ENCODE measurements at places on chromosomes 4 and X.

DNA sequence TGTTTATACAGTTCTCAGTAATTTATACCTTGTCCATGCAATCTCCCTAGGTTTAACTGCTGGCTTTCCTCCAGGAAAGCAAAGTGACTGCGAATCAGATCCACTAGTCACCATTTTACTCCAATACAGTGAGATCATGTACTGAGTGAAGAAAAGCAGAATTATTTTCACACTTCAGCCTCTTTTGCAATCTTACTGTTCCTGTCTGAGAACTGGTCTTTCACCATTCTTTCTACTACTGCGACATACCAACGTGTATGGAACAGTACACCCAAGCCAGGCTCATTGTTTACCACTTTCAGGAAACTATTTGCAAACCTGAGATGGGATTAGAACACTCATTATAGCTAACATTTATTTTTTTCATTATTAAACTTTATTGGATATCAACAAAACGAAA lies 8.0 kb upstream of the MSL3 start:
- no peak for DNase-seq

DNA sequence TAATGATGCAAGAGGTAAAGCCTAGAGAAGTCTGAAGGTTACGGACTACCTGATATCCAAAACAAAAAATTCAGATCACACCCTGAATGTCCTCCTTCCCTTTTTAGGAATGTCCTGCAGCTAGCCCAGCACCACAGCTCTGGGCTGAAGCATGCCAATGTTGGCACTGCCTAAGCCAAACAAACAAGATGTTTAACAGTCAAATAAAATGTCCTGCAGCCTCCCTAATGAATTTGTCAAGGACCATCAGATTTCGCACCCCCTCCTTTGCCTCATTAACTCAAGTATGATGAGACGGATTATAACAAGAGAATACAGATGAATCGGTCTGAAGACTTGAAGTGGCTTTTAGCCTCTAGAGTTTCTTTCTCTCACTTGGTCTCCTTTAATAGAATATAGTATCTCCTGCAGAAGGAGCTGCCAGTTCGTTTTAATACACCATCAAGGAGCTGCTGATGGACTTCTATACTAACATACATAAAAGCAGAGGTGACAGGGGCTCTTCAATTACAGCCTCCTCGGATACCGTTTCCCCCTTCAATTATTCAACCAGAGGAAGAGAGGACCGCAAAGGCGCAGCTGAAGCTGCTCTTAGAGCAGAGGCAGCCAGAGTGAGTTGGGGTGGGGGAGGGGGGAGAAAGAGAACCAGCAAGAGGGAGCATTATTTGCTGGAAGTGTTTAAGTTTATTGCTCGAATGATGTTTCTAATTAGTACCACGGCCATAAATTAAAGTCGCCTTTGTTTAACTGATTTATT lies 3.0 kb upstream of the MAB21L2 start:
- DNase-seq, result no peak

DNA sequence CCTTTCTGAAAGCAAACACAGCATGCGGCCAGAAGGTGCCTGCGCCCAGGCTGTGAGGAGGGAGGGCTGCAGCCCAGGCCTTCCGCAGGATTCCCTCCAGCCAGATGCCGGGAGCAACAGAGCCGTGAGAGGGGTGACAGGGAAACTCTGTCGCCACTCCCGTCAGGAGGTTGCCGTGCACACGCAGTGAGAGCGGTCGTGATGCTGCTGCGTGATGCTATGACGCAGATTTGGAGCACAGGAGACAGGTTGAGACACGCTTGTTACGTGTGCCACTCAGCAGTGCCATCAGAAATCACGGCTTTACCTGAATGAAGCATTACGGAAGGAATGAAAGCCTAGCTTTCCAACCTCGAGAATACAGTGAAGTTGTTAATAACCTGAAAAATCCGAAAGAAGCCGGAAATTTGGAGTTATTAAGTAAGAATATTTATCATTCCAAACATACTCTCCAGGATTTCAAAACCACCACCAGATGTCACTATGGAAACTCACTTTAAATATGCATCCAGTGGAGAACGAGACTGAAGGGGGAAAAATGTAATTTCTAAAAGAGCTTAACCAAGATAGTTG lies 54.4 kb downstream of the FAT1 start:
- peak; percentile 79 for DNase-seq

GRCh38 chr4:574346-575161 lies 1.5 kb downstream of the TMEM271 start:
- DNase-seq, result no peak

GRCh38 chrX:8731559-8732395 lies at the start of gene ANOS1:
TSS of gene ANOS1 (minus strand) at chrX:8732137. CDS start at chrX:8732036, 101 bp downstream.
- DNase-seq, result no peak

- DNase-seq, result no peak
Measured at GRCh38 chr4:117385526-117385925, 300.1 kb upstream of the TRAM1L1 start.

DNA sequence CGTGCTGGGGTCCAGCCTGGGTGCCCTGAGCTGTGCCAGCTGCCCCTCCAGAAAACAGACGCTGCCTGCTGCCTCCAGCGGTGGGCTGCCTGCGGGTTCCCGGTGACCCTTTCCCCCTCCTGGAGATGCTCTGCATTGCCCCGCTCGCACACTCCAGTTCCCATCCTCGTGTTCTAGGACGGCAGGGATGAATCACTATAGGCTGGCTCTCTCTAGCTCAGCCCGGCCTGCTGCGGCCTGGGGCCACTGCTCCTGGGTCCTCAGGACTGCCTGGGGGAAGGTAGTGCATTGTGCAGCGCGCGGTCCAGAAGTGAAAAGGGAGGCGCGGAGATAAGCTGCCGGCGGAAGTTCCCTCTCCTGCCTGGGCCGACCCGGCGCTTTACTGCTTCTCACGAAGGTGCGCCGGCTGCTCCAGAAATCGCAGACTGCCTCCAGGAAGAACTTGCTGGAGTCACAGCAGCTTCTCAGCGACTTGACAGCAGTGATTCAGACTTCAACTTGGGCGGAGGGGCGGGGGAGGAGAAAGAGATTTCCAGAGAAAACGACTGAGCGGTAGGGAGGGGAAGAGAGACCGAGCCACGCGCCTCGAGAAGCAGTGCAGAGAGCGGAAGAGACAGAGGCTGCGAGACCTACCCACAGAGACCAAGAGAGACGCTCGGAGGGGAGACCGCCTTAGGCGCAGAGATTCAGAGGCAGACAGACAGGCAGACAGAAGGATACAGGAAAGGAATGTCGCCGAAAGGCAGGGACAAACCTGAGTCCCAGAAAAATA lies 6.7 kb upstream of the MSX1 start:
- no peak for DNase-seq

GRCh38 chr4:53788621-53789020 lies 197.3 kb upstream of the LNX1 start:
- DNase-seq, result no peak

GRCh38 chrX:50776248-50776647 lies 37.7 kb downstream of the SHROOM4 start:
- DNase-seq, result no peak

GRCh38 chr4:7546152-7546808 lies 111.5 kb upstream of the PSAPL1 start:
- no peak for DNase-seq

- DNase-seq, result no peak
Measured at GRCh38 chr4:156537286-156537685, 434.3 kb downstream of the PDGFC start.

DNA sequence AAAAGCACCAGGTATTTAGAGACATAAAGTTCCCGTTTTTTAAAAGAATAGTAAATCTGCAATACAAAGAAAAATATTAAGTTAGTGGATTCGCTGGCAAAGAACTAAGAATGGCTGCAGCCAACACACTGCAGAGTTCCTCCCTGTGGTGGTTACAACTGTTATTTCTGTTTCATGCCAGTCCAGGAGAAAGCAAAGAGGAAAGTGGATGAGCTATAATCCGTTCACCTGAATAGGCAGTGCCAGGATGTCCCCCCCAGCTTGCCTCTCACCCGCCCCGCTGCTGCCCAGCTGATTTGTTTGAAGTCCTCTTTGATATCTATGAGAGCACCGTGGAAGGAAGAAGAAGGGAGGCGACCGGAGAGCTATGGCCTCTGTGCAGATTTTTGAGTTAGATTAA lies 63.9 kb downstream of the PTCHD1 start:
- DNase-seq, result no peak

DNA sequence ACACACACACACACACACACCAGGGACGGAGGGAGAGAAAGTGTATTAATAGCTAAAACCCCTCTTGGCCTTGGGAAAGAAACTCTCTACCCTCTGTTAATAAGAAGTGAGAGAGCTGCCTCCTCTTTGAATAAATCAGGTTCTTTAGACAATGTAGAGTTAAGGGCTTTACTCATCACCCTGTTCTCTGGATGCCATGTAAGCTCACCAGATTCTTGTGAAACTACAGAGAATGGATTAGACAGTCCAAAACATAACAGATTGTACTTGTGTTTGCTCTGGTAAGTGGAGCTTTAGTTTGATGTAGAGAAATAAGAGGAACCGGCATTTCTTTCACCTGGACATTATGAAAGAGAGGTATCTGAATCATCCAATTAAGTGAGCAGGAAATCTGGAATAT lies 263.2 kb downstream of the DMD start:
- DNase-seq, result no peak

DNA sequence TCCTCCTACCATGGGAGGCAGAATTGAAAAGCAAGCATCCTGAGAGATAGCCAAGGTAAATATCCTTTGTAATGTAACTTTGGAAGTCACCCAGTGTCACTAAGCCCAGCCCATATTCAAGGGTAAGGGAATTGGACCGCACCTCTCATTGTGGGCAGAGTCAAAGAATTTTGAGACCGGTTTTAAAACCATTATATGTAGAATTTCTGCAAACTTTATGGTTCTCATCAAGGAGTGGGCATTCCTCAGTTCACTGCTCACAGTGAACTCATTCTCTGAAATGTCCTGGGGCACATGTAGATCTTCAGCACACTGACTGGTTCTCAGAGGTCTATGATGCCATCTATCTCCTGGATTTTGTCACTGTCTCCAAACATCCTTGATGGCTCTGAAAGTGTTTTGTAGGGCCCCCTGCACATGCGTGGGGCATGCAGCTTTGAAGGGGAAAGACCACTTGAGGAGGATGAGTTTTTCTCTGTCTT lies 35.3 kb upstream of the CHRNA9 start:
- DNase-seq, result no peak

GRCh38 chr4:89906316-89906715 lies 11.7 kb downstream of the MMRN1 start:
- DNase-seq, result no peak

GRCh38 chrX:1205681-1206611 lies 6.5 kb downstream of the CRLF2 start:
- DNase-seq, result no peak

- no peak for DNase-seq
Measured at GRCh38 chr4:4608214-4608537, 66.3 kb upstream of the STX18 start.

DNA sequence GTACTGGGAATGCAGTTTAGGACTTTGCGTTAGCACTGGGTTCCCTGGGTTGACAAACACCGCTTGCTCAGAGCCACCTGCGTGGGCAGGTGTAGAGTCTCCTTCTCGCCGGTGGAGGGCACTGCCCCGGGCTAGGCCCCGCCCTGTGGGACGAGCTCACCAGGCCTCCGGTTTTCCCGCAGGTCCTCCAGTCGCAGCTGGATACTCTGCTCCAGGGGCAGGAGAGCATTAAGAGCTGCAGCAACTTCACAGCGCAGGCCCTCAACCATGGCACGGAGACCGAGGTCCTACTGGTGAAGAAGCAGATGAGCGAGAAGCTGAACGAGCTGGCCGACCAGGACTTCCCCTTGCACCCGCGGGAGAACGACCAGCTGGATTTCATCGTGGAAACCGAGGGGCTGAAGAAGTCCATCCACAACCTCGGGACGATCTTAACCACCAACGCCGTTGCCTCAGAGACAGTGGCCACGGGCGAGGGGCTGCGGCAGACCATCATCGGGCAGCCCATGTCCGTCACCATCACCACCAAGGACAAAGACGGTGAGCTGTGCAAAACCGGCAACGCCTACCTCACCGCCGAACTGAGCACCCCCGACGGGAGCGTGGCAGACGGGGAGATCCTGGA lies 49.2 kb upstream of the MND1 start:
- no peak for DNase-seq

GRCh38 chrX:103356130-103356798 lies at the start of gene TCEAL9:
TSS of gene TCEAL9 (plus strand) at chrX:103356506. CDS start at chrX:103357685, 1,179 bp downstream.
- DNase-seq, result no peak

GRCh38 chr4:174318829-174319764 lies 35.4 kb downstream of the CEP44 start:
- no peak for DNase-seq

DNA sequence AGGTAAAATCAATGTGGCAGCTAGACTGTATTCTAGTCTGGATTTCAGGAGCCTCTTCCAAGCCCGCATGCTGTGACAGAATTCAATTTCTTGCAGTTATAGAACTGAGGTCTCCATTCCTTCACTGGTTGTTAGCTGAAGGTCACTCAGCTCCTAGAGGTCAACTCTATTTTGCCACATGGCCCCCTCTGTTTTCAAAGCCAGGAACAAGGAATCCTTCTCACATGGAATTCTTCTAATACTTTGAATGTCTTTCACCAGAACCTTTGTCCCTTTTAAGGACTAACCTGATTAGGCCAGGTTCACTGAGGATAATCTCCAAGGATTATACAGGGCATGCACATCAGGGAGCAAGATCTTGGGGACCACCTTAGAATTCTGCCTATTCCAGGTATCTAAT lies 23.4 kb upstream of the MMRN1 start:
- DNase-seq, result no peak

GRCh38 chr4:154691229-154691628 lies 52.6 kb upstream of the LRAT start:
- no peak for DNase-seq
